ENCODE measurements at places on chromosomes 3 and 15.

GRCh38 chr15:70433586-70434324 is 329.6 kb downstream of the UACA start:
- no peak for DNase-seq

GRCh38 chr3:63995086-63995485 is 28.2 kb downstream of the PSMD6 start:
- no peak for DNase-seq

GRCh38 chr3:179373938-179374337 is 26.4 kb downstream of the MFN1 start:
- DNase-seq: no peak

DNA sequence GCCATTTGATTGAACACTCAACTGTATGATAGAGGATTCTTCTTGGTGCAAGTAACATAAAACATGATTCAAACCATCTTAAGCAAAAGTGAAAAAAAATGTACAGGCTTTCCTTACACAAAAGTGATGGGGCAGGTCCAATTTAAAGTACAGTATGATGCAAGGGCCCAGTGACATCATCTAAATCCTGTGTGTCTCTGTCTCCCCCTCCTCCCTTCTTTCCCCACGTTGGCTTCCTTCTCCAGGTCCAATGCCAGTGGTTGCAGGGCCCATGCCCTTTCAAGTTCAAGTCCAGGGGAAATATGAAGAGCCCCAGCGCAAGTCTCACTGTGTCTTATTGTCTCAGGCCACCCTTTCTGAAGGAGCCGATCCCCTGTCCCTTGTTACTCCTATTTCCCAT is 332.3 kb downstream of the SHQ1 start:
- DNase-seq: no peak

DNA sequence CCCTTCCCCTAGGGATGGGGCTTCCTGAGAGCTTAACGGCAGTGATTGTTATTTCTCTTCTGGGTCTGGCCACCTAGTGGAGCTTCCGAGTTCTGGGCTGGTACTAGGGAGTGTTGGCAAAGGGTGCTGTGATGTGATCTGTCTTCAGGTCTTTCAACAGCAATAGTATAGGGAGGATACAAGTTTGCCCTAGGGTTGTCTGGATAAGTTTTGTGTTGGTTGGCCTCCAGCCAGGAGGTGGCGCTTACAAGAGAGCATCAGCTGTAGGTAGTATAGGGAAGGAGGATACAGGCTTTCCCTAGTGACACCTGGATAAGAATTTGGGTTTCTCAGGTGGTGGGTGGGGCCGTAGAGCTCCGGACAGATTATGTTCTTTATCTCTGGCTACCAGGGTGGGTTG is 19.2 kb upstream of the CPOX start:
- peak; percentile 16 for DNase-seq

- no peak for DNase-seq
Observed at GRCh38 chr3:82004266-82004665, 242.8 kb upstream of the GBE1 start.

DNA sequence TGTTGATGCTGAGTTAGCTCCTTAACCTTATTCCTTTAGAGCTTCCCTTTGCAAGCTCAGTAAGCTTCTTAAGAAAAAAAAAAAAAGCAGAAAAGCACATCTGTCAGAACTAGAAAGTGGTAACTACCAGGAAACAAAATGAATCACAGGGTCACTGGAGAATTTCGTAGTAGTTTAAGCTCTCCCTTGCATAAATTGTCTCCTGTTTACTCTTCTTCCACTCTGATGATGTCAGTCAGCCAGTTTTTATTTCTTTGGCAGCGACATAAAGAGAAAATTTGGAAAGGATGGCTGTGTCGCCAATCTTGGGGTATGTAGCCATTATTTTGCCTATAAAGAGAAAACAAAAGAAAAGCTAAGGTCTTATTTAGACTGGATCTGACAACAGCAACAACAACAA is 3.2 kb upstream of the GABRR3 start:
- no peak for DNase-seq

GRCh38 chr3:46092702-46093080 is 65.4 kb upstream of the XCR1 start:
- no peak for DNase-seq

DNA sequence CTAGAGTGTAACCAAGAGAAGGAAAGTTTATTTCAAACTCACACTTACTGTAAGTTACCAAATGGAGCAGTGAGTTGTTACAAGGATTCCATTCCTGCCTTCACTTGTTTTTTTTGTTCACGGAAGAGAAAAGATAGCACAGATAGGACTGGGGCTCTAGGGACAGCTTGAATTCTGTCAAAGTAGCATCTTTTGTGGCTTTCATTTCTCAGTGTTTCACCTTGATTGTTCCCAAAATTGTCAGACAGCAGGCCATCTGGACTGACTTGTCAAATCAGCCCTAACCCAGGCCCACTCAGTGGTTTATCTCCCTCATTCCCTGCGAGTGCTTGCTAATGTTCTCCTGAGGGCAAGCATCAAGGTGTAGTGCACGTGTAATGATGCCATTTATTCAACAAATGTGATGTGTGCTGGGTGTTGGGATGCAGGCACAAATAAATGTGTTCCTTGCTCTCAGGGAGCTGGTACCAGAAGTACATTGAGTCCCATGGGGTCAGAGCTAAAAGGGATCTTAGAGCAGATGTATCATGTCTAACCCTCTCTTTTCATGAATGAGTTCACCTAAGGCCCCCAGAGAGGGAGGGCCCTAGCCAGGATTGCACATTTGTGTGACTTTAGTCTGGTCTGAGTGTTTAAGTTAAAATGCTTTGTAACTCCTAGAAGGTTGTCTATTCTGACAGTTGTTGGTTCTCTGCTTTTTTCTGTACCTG is 49.1 kb downstream of the PDHB start:
- DNase-seq: no peak

GRCh38 chr15:59537403-59537802 is 74.2 kb upstream of the GCNT3 start:
- no peak for DNase-seq

DNA sequence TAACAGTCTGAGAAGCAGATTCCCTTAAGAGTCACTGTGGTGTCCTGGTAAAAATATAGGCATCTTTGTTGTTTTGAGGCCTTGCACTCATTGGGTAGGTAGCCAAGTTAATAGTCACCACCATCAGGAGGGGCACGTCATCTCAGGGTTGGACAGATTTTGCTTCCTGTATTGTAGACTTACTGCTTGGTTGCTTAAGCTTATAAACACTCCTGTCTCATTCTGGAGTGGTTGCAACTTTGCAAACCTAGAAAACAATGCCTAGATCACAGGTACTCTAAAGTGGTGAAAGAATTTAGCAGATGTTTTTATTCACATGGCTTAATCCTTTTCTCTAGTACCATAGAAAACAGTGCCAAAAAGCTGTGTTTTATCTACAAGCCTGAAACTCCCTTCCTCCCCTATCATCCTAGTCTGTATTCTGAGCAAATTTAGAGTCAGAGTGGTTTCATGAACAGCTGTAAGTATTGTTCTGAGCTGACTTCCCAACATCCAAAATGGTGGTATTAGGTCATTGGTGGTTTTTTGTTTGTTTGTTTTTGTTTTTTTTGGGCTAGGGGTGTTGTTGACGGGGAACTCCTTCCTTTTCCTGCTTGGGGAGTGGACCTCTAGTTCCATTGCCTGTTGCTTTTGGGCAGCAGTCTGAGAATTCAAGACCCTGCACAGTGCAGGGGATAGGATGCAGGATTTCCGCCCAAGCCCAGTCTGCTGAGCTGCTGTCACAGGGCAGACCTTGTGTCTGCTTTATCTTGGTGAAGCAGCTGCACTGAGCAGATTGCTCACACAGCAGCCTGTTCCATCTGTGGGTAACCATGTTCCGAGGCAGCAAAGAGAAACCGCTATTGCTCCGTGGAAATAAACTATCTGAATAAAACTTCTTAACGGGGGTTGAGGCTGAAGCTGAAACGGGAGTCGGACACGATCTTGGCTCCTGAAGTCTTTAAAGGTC is 202.0 kb downstream of the AKAP13 start:
- DNase-seq: no peak

DNA sequence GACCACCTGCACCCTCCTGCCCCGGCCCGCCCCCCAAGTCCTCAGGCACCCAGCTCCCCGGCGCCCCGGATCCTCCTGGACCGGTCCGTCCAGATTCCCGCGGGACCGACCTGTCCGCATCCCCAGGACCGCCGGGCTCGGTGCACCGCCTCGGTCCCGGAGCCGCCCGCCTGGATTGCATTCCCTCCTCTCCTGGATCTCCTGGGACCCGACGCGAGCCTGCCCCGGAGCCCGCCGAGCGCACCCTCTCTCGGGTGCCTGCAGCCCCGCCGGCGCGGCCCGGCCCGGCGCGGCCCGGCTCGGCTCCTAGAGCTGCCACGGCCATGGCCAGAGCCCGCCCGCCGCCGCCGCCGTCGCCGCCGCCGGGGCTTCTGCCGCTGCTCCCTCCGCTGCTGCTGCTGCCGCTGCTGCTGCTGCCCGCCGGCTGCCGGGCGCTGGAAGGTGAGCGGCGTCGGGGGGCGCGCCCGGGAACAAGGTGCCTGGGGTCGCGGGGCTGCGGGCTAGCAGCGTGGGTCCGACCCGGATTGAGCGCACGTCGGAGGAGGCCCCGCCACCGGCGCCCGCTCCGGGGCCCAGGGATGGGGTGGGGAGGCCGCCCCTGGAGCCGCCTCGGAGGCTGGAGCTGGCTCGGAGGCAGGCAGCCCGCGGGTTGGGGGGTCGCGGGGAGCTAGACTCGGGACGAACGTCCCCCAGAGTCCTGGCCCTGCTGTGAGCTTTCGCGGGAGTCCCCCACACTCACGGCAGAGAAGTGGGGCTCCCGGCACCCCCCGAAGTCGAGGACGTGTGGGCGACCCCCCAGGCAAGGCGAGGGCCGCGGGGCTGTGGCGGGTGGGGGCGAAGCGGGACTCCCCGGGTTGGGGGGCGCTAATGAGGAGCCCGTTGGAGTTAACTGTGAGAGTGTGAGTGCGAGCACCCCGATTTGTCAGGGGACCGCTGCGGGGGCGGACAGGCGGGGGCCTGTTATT is 610 bp downstream of the EPHB3 start:
- peak; percentile 16 for DNase-seq

- DNase-seq: peak; percentile 8
Observed at GRCh38 chr3:56783644-56784447, 17.9 kb downstream of the ARHGEF3 start.

DNA sequence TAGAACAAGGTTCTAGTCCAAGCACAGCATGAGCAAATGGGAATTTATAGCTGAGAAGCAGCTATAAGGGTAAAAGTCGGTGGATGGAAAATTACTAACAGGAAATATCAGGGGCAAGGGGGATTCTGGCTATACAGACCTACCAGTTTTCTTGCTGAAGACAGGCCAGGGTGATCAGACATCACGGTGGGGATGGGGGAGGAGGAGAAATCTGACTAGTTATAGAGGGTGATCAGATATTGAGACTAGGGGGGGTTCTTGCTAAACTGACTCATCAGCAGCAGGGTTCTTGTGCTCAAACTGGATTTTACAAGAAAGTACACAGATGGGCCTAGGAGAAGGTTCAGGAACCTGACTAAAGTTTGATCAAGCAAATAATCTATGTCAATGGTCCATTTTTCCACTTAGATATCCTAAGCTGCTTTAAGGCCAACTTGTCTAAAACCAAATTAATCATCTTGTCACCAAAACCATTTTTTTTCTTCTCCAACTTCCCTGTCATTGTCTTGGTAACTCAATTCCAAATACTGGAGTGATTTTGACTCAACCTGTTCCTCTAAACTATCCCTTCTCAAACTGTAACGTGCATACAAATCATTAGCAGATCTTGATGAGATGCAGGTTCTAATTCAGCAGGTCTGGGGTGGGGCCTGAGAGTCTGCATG is 4.6 kb downstream of the TMEM212 start:
- DNase-seq: no peak

DNA sequence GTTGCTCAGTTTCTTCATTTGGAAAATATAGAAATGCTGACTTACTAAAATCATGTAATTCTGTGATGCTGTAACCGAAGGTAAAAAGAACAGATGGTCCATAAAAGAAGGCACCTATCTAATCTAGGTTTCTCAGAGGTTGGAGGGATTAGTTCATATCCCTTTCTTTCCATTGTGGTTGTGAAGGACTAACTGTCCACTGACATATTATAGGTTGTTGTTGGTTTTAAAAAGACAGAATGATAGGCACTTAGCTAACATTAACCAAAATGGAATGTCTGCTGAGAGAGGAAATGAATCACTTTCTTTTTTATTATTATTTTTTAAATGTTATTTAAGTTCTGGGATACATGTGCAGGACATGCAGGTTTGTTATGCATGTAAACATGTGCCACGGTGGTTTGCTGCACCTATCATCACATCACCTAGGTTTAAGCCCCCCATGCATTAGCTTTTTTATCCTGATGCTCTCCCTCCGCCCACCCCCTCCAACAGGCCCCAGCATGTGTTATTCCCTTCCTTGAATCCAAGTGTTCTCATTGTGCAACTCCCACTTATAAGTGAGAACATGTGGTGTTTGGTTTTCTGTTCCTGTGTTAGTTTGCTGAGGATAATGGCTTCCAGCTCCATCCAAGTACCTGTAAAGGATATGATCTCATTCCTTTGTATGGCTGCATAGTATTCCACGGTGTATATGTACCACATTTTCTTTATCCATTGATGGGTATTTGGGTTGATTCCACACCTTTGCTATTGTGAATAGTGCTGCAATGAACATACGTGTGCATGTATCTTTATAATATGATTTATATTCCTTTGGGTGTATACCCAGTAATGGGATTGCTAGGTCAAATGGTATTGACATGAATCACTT is 45.8 kb downstream of the ALDH1A2 start:
- no peak for DNase-seq

DNA sequence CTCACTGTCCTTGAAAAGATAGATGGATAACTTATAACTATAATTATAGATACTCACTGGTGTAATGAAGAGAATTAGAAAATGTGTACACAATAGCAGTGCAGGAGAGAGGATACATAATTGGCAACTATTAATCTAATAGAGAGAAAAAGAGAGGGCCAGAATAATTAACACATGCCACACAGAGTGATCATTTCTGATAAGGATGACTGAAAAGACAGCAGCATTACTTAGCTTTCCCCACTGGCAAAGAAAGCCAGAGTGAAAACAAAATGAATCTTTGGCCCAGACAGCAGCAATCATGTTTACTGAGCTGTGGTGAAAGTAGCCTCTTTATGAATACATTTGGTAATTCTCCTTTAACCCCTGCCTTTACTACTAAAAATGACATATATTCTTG is 493.3 kb upstream of the ROBO1 start:
- DNase-seq: no peak

DNA sequence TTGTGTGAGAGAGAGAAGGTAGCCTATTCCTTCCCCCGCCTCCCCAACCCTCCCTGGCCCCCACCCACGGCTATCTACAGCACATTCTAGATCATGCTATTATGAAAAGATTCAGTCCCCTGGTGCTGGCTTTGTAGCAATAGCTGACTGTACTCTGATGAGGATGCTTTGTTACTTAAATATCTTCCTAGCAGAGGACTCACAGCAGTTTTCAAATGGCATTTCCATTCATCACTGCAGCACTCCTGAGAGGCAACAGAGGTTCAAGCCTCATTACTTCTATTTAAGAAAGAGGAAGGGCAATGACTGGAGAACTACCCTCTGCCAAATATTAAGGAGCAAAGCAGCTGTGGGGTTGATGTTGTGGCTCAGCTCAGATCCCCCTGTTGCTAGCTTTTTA is 61.0 kb downstream of the LRRN1 start:
- DNase-seq: no peak

DNA sequence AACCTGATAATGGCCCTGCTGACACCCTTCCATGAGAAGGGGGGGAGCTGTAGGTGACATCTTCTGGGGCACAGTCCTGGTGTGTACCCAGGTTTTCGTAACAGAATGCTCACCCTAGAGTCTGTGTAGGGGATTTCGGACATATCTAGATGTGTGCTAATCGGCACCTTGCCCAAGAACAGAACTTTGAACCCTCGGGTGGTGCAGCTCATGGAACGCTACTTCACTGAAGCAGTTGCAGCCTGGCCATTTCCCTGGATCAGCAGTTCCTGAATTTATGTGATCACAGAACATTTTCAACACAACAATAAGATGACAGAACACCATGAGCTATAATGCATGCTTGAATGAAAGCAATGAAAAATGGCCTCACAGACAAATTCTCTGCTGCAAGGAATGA is 57.5 kb upstream of the MUC13 start:
- no peak for DNase-seq

Measured in A549 (cell line).